GM13976 (cell line): ENCODE measurements at places on chromosomes 3 and 15.

DNA sequence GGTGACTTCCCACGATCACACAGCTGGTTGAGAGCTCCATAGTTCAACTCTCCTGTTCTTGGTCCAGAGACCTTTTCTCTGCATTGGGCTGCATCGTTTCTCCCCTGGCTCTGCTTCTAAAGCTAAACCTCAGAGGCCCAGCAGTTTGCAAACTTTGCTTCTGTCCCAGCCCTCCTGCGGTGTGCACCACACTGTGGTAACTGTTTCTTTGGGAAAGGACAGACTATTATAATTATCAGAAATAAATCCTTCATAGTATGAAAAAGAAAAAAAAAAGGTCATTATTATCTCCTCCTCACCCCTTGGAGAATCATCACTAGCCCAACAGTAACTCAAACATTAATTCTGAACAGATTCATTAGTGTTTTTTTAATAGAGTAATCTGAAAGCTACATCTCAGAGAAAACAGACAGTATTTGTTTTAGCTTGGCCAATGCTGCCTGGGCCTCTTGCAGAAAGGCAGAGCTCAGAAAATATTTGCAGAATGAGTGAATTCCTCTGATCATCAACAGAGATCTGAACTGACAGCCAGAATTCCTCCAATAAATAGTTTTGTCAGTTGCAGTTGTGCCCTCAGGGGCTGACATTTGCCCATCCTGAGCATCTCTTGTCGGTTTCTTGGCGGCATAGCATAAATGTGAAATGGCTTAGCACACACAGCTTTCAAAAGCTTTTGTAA is 52.9 kb downstream of the BFSP2 start:
- no peak for DNase-seq

DNA sequence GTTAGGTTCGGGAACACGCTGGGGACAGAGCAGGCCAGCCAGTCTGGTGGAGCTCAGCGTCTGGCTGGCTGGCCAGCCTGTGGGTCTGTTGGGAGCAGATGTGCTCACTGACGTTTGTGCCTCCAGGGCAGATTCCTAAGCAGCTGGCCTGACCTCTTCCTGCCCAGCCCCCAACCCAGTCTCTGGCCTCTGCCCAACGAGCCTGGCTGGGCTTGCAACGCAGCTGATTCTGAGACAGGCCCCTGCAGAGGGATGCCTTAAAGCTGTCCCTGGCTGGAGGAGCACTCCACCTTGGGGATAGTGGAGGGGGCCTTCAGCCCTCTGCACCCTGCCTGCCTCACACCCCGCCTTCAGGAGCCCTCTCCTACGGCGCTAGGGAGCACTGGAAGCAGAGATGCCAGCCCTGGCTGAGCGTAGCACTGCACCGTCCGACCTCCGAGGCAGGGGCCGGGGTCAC is 46.0 kb downstream of the KLF13 start:
- DNase-seq = no peak

GRCh38 chr3:106168962-106169750 is 300.3 kb upstream of the CBLB start:
- DNase-seq = no peak

GRCh38 chr3:143831208-143831607 is 17.1 kb downstream of the SLC9A9 start:
- no peak for DNase-seq

- no peak for DNase-seq
These were observed 34.9 kb downstream of the PPP1R2 start for GRCh38 chr3:195508185-195508584.

- DNase-seq = no peak
These were observed 226.5 kb upstream of the GAP43 start for GRCh38 chr3:115396801-115397200.

DNA sequence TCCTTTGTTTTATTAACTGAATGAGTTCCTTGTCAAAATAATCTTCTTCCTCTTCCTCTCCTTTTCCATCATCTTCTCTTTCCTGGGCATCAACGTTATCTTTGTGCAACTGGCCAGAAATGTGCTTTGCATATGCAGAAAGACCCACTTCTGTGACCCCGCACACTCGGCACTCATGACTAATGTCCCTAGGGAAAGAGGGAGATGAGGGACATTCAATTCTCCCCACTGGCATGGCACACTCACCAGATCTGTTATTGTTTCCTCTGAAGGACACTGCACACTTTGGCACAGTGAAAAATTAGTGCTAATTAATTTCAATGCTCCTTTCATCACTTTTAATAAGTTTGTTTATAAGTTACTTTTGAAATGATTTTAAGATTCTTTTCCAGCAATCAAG is 34.0 kb downstream of the ZNF106 start:
- DNase-seq = no peak

- peak; percentile 87 for DNase-seq
These were observed 31.0 kb downstream of the POC1A start for GRCh38 chr3:52123106-52123725.

DNA sequence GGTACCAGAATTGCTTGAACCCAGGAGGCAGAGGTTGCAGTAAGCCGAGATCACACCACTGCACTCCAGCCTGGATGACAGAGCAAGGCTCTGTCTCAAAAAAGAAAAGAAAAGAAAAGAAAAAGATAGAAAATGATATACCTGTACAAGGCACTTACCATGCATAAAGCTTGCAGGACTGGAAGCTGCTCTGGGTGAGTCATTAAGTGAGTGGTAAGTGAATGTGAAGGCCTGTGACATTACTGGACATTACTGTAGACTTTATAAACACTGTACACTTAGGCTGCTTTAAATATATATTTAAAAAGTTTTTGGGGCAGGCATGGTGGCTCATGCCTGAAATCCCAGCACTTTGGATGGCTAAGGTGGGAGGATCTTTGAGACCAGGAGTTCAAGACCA is 99.2 kb downstream of the SLMAP start:
- DNase-seq = no peak

DNA sequence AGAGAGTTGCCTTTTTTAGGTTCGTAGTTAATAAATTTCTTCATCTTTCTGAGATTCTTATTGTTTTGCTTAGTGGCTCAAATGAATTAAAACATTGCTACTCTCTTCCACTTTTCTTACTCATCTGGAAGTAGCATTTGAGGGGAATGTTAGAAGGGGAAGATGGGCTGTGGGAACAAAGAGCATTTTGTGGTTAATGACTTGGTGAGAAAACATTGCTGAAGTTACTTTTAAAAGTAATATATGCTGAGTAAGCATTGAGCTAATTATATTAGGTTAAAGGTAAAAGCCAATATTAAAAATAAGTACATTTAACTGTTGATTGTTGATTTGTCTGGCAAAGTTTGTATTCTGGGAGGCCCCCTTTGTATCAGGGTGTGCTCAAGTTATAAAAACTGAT is 5.7 kb downstream of the MORF4L1 start:
- DNase-seq = no peak

- no peak for DNase-seq
These were observed 55.9 kb upstream of the MEF2A start for GRCh38 chr15:99509686-99510461.

GRCh38 chr3:24437326-24437725 is 57.3 kb downstream of the THRB start:
- DNase-seq = no peak

DNA sequence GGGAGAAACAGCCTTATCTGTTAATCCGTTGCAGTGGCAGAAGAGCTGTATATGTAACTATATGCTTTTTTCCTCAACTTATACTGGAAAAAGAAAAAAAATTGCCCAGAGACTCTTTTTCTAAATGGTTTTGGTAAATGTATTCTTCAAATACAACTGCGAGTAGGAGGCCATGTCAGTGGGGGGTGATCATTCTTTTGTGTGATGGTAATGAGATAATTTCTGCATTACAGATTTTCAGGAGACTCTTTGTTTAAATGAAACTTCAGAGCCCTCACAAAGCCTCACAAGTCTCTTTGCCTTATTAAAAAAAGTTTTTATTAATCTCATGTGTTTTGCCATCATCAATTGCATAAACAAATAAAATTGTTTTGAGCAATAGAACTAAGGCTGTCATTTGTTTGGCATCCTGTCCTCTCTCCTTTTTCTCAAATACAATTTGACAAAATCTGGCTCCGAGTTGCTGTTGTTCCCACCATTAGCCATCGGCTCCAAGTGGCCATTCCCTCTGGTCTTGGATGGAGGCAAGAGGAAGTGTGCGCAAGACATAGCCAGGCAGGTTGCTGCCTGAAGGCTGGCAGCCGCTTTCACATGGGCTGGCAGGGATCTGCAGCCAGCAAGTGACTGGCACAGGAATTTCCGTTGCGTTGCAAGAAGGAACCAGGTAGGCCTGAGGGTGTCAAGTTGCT is 116.7 kb downstream of the FNDC3B start:
- DNase-seq = no peak

DNA sequence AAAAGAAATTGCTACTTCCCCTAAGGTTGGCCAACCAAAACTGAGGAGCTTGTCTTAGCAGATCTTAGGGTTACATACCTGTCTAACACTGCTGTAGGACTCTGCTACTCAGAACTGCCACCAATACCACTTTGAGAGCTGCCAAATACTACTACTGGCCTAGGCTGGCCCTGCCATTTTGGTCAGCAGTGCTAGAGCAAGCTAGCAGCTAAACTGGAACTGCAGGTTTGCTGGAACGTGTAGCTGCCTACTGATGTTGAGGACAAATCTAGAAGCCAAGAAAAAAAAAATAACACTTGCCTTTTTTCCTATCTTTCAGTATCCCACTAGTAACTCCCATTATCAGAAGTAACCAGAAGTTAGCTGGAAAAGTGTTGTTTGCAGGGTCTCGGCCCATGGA is 387.4 kb downstream of the RBMS3 start:
- DNase-seq = no peak

DNA sequence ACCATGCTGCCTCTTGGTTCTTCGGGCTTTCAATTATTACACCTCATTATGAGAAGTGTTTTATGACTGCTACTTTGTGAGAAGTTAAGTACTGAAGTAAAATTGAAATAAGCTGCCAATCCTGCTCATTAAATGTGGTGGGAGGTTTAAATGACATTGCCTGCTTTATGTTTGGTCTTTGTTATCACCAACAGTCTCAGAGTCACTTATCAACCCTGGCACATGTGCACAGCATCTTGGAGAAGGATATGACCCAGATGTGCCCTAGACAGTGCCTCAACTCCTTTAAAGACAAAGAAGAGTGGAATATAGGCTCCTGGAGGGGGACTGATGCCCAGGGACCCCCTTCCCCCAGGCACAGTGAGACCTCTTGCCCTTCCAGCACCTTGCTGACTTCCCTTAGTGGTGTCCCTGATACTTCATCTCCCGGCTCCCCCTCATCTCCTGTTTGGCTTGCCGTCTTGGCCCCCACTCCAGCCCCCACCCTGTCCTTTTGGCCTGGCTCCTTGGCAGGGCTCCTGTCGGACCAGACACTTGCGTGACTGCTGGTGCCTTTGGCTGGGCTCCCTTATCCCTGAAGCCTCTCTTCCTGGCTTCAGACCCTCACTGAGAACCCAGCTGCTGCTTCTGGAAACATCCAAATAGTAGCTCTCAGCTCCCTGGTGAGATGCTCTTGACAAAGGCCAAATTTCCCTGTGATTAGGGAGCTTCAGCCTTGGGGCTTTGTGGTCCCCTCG is 39.8 kb downstream of the ARHGAP31 start:
- no peak for DNase-seq

DNA sequence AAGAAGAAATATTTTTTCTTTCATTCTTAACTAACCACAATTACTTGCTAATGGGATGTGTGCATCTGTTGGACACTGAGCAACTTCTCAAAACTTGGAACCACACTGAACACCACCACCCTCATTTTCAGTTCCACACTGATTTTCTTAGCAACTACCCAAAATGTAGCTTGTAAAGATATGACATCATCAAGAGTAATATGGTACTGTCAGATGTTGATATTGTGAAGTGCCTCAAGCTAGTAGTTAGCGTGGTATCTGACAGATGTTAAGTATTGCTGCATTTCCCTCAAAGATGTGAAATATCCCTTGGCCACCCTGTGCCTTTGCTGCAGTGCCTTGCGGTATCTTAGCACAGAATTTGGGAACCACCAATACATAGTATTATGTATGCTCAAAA is 9.3 kb downstream of the RFTN1 start:
- DNase-seq = peak; percentile 66

GRCh38 chr15:97731859-97732258 is 228.6 kb upstream of the ARRDC4 start:
- DNase-seq = no peak

DNA sequence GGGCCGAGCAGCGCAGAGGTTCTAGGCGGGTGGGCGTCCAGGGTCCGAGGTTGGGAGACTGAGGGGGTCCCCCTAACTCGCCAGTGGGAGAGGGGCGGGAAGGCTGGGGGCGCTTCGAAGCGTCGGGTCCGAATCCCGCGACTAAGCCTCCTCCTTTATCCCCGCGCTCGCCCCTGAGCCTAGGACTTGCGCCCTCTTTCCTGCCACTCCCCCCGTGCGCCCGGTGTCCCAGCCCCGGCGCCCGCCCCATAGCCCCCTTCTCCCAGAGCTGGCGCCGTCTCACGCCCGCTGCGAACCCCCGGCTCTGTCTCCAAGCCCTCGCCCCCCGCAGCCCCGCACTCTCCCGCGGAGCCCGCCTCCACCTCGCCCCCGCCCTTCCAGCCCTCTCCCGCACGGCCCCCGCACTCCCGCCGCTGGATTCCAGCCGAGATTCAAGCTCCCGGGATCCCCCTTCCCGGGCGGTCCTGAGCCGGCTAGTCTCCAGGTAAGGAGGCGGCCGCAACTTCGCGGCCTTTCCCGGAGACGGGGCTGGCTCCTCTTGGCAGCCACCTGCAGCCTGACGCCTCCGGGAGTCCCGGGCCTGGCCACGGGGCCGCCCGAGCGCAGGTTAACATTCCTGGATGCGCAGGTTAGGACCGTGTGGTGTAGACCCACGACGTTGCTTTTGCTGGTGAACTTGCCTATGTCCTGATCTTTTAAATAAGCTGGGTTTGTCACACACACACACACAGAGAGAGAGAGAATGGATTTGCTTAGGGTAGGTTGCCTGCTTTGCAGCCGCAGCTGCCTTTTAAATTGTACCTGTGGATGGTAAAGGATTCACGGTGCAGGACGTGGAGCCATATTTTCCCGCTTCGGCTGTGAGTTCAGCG is 563 bp downstream of the PXYLP1 start:
- peak; percentile 43 for DNase-seq
